ENCODE measurements at places on chromosomes 13 and 19.

- DNase-seq: no peak
These were observed 11.6 kb downstream of the CTU1 start for GRCh38 chr19:51096473-51097165.

DNA sequence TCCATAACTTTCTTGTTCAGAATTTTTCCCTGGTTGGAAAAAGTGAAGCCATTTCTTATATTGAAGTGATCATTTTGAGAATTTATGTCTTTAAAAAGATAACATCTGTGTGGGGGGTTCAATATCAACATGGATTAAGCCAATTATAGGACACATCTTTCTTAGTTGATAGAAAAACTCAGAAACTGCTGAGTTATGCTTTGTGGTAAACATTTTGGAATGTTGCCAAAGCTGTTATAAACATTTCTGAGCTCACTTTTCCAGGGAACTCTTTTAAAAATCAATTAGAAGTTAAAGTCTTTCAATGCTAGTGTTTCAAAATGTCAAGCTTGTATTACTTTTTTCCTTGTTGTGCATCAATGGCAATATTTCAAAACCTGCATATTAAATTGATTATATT lies 248.8 kb downstream of the DACH1 start:
- DNase-seq: no peak

- no peak for DNase-seq
These were observed 428.5 kb downstream of the GPC6 start for GRCh38 chr13:93655154-93655553.

DNA sequence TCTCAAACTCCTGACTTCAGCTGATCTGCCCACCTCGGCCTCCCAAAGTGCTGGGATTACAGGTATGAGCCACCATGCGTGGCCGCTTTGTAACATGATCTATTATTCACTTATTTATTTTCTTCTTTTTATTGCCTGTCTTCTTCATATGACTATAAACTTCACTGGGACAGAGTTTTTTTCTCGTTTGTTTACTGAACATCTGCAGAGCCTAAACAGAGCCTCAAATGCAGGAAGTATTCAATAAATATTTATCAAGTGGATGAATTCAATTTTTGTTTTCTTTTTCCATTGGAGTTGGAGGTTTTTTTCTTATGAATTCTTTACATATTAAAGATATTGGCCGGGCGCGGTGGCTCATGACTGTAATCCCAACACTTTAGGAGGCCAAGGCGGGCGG lies 54.7 kb downstream of the SKA3 start:
- no peak for DNase-seq

DNA sequence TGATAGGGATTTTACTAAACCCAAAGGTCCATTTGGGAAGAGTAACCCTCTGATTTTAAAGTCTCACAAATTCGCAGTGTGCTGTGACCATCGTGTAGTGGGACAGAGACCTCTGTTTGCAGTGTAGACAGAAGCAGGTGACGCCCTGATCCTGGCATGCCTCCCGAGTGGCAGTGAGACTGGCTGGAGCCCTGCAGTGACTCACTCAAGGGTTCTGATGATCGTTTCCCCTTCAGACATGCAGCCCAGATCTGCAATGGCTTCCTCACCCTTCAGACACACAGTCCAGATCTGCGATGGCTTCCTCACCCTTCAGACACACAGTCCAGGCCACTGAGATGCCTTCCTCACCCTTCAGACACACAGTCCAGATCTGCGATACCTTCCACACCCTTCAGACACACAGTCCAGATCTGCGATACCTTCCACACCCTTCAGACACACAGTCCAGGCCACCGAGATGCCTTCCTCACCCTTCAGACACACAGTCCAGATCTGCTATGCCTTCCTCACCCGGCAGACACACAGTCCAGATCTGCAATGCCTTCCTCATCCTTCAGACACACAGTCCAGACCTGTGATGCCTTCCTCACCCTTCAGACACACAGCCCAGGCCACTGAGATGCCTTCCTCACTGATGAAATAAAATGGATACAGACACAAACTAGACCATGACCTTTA lies 125.2 kb downstream of the ATP11A start:
- DNase-seq: no peak

- no peak for DNase-seq
These were observed 32.6 kb downstream of the SLC7A1 start for GRCh38 chr13:29562786-29563438.

DNA sequence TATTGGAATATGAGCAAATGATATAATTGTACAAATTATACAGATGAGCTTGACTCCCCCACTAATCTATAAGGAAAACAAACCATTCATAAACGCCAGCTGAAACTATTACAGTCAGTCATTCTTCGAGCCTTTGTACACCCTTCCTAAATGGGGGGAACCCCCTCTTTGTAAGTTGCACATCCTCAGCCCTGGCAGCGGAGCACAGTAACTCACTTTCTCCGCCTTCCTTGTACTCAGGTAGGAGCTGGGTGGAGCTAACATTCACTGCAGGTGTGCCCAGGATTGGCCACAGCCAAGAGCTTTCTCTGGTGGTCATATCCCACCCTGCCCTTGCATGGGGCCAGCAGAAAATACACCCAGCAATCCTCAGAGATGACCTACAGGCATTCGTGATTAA lies 28.6 kb downstream of the PIN1 start:
- no peak for DNase-seq

GRCh38 chr13:41835871-41836270 lies 125.0 kb downstream of the VWA8 start:
- DNase-seq: no peak

DNA sequence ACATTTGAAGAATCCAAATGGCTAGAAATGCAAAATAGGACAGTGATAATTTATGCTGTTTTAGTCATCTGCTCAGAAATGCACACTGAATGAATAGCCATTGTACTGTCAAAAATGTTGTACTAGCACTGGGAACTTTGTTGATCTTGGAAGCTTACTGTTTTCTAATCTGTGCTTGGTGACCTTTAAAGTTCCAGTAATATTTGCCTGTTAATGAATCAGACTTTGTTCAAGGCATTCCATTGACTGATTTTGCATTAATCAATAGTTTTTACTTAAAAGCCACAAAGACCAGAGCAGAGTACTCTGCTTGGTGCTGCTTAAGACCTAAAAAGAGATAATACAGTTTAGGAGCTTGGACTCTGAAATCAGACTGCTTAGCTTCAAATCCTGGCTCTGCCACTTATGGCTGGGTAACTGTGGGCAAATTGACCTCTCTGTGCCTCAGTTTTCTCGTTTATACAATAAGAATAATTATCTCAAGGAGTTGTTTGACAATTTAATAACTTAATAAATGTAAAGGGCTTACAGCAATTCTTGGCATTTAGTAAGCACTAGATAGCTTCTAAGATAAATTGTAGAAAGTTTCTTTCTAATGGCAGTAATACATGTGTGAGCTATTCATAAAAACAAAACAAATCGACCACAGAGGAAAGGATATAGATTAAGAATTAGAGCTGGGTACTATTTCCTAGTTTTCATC lies 4.6 kb upstream of the SLAIN1 start:
- DNase-seq: no peak

DNA sequence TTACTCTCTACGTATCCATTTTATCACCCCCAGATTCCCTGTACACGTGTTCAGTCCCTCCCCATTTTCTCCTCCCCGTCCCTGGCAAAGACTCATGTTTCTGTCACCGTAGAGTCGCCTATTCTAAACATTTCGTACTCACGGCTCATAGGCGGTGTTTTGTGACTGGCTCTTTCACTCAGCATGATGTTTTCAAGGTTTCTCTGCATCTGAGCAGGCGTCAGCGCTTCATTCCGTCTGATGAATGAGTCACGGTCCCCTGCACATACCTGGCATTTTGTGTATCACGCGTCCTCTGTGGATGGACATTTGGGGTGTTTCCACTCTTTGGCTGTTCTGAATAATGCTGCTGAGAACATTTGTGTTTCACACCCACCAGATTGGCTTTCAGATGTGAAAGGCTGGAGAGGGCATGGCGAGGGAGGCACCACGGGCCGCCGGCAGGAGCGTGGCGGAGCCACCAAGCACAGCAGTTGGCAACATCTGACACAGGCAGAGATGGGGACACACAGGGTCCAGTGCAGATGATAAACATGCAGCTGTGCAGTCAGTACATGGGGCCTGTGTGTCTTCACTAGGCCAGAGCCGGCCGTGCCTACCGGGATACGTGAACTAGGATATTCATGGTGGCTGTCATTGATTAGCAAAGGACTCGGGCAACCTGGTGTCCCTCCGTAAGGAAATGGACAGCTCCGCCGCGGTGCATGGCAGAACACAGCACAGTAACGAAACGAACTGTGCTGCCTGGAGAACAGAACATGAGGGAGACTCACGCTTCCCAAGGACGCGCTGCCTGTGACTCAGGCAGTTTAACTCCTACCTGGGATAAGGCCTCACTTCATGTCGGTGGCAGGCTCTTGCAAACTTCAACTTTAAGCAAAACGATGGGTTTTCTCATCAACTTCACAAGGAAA lies 117.2 kb downstream of the ATP11A start:
- no peak for DNase-seq

GRCh38 chr19:33660410-33661124 lies 38.8 kb downstream of the CHST8 start:
- no peak for DNase-seq

Measured in stimulated activated CD4-positive, alpha-beta T cell treated with anti-CD3 and anti-CD28 coated beads, Interleukin-4, amount 100 ng/mL, for 48 hours (primary cell).